ENCODE measurements at places on chromosomes 16 and 17.

GRCh38 chr16:17483351-17483750 is 12.6 kb upstream of the XYLT1 start:
- DNase-seq, result no peak

DNA sequence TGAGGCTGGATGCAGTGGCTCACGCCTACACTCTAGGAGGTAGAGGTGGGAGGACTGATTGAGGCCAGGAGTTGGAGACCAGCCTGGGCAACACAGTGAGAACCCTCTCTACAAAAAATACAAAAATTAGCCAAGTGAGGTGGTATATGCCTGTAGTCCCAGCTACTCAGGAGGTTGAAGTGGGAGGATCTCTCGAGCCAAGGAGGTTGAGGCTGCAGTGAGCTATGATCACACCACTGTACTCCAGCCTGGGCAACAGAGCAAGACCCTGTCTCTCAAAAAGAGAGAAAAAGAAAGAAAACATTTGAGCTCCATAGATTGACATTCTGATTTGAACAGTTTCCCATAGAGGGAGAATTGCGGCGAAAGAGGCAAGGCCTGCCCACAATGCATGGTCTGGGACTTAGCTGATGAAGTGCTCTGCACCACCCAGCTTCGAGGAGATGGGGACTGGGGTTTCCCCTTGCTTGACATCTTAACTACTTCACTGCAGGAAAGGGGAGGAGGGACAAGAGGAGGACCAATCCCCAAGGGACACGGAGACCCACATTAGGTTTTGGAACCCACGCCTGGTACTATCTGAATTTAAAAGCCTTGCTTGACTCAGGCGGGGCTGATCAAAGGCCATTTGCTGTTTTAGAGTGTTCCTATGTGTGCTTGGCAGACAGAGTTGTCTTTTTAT is 21.7 kb downstream of the MSI2 start:
- DNase-seq, result no peak

DNA sequence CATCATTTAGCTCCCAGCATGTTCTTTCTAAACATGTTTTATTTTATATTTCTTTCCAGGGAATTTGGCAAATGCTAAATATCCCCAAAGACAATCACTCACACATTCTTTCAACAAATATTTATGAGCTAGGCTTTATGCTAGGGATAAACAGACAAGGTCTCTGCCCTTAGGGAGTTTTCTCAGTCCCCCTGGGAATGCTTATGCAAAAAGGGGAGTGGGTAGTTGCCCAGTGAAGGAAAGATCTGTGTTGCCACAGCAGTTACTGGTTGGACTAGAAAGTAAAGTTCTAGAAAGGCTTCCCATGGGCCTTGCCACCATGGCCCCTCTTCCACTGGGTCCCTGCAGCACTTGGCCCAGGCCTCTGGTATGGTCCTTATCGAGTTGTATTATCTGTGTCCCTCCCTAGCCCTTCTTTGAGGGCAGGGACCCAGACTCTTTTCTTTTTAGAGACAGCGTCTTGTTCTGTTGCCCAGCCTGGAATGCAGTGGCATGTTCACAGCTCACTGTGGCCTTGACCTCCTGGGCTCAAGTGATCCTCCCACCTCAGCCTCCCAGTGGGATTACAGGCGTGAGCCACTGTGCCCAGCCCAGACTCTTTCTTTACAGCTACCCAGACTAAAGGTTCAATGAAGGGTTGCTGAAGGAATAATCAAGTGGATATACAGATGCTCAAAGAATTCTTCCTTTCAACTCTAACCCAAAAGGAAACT is 78.0 kb downstream of the YPEL2 start:
- no peak for DNase-seq

DNA sequence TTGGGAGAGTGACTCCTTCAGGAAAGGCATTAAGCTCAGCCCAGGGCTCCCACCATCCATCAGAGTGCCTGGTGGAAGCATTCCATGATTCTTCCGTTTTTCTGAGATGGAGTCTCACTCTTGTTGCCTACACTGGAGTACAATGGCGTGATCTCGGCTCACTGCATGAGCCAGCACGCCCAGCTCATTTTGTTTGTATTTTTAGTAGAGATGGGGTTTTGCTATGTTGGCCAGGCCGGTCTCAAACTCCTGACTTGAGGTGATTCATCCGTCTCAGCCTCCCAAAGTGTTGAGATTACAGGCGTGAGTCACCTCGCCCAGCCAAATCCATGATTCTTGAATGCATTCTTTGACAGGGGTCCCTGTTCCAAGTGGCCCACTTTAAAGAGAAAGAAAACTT is 23.1 kb downstream of the MIS12 start:
- DNase-seq, result no peak

DNA sequence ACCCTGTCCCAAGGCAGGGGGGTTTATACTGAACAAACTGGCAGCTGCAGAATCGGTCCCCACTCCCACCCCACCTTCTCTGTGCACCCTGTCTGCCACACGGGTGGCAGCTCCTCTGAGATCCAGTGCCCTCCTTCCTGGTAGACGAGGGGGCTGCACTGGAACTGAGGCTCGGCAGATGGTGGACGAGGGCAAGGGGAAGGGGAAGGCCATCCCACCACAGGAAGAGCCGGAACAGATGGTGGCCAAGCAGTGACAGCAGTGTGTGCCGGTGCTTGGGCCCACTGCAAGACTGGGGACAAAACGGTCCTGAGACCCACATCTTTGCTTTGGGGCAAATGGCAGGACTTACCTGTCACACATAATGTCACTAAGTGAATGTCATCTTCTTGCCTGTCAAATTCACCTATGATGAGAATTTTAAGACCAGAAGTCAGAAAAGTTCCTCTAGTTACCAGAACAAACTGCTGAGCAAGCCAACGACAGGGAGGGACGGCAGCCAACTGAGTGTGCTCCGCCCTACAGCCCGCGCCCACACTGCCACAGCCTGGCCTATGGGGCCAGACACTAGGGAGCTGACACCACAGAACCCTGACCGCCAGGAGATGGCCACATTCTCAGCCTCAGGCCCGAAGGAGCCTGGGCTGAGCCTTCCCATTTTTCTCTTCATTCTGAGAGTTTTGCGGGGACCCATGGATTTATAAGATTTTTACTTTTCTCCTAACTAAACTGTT is 14.4 kb downstream of the NTAN1 start:
- peak; percentile 85 for DNase-seq

- no peak for DNase-seq
Measured at GRCh38 chr17:28339431-28339830, 3.9 kb downstream of the TNFAIP1 start.

GRCh38 chr17:73720187-73720834 is 76.1 kb upstream of the SDK2 start:
- no peak for DNase-seq

DNA sequence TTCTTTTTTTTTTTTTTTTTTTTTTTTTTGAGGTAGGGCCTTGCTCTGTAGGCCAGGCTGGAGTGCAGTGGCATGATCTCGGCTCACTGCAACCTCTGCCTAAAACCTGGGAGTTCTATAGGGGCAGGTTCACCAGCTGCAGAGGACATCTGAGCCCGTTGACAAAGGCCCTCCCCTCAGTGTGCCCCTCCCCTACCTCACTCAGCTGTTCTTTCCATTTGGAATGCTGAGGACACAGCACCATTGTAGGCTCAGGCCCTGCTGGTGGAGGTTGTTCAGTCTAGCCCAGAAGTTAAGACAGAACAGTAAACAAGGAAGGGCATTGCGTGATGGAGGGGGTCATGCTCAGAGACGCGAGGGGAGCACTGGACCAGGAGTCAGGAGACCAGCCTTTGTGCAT is 21.8 kb upstream of the KIF19 start:
- no peak for DNase-seq

GRCh38 chr16:83350481-83350880 is 457.3 kb upstream of the HSBP1 start:
- DNase-seq, result no peak

DNA sequence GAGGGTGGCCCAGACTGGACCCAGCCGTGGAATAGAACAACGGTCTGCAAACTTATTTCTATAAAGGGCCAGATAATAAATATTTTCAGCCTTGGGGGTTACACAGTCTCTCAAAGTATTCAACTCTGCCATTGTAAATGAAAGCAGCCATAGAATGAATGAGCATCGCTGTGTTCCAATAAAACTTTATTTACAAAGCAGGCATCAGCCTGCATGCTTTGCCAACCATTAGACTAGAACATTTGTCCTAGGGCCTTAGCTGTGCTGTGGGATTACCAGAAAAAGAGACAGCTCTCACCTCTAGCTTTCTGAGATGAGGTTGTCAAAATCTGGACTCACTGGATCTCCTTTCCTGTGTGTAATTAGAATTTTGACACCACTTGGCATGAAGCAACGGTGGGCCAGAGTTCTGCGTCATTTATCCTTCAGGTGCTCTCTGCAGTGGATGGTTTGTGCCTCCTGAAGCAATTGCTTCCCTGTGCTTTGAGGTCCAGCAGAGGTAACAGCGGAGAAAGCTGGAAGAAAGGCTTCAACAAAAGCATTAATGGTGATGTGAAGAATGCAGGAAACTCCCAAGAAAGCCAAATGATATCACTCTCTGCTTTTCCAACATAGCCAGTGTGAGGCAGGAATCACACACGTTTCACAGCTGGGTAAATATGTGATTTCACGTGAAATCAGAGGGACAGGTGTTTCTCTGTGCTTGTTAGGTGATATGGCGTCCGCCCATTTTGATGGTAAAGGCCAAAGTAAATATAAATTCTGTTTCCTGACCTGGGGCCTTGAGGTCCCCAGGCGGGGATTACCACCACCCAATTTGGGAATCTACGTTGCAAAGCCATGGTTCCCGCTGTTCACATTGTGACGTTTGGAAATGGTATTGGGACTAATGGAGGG is 148.4 kb downstream of the PITPNC1 start:
- no peak for DNase-seq

GRCh38 chr17:80460429-80460834 is 16.0 kb downstream of the NPTX1 start:
- no peak for DNase-seq

- DNase-seq, result no peak
Measured at GRCh38 chr17:62573480-62574117, 53.9 kb upstream of the MRC2 start.

DNA sequence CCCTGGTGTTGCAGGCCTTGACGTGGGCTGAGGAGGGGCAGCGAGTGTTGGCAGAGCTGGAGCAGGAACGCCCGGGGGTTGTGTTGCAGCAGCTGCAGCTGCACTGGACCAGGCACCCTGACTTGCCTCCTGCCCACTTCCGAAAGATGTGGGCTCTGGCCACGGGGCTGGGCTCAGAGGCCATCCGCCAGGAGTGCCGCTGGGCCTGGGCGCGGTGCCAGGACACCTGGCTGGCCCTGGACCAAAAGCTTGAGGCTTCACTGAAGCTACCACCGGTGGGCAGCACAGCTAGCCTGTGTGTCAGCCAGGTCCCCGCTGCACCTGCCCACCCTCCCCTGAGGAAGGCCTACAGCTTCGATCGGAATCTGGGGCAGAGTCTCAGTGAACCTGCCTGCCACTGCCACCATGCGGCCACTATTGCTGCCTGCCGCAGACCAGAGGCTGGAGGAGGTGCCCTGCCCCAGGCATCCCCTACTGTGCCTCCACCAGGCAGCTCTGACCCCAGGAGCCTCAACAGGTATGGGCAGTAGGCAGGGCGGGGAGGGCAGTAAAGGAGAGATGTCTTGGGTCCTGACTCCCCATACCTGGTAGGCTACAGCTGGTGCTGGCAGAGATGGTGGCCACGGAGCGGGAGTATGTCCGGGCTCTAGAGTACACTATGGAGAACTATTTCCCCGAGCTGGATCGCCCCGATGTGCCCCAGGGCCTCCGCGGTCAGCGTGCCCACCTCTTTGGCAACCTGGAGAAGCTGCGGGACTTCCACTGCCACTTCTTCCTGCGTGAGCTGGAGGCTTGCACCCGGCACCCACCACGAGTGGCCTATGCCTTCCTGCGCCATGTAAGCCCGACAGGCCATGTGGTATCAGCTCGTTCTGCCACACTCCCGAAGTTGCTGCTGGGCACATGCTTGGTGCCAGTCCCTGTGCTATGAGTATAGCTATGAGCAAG is 5.6 kb downstream of the PLEKHG4 start:
- DNase-seq, result peak; percentile 39

DNA sequence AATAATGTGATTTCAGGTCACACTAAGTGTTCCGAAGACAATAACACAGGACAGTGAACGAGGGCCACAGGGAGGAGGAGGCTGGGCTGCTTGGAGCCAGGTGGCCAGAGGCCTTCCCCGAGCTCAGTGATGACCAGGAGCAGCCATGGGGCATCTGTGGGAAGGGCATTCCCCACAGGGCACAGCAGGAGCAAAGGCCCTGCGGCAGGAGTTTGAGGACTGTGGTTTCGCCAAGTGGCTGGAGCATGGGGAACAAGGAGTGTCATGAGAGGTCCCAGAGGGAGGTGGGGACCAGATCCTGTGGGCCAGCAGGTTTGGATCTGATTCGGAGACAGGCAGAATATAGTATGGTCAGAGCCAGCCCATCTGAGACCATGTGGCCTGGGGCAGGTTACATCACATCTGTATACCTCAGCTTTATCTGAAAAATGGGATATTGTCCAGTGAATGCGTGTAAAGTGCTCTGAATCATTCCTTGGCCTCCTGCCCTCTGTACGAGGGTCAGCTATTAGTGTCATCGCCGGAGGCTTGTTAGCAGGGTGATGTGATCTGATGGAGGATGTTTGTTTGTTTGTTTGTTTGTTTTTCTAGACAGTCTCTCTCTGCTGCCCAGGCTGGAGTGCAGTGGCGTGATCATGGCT is 176.8 kb downstream of the KATNIP start:
- no peak for DNase-seq

GRCh38 chr16:64077242-64077641 is 1044.6 kb downstream of the CDH11 start:
- no peak for DNase-seq

- no peak for DNase-seq
Measured at GRCh38 chr17:9968008-9968407, 62.9 kb upstream of the RCVRN start.

DNA sequence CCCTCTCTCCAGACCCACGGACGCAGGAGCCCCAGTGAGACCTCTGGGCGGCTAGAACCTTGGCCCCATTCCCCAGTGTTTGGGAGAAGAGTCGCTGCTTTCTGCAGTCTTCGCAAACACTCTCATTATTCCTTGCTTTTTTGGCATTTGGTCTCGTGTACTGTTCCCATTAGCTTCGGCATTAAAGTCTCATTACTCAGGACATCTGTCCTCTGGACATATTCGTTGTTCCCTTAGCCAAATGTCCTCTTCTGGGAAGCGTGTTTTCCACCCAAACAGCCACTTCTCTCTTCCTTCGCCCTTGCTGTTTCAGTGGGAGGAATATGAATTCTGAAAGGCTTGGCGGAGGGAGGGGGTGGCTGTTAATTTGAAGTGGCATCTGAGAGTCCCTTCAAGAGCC is 11.1 kb downstream of the SHISA6 start:
- no peak for DNase-seq

- DNase-seq, result no peak
Measured at GRCh38 chr17:17424552-17424951, 52.2 kb upstream of the MED9 start.

- DNase-seq, result no peak
Measured at GRCh38 chr16:56190048-56190676, 1.1 kb upstream of the GNAO1 start.
